ENCODE measurements at places on chromosomes 16 and 17.

- no peak for DNase-seq
These were observed 14.7 kb downstream of the ABR start for GRCh38 chr17:1164935-1165556.

GRCh38 chr17:4950746-4951204 lies at the start of gene ENO3:
Gene ENO3, plus strand, starts transcription at chr17:4951119. Its CDS starts 711 bp downstream, at chr17:4951830.
- no peak for DNase-seq

DNA sequence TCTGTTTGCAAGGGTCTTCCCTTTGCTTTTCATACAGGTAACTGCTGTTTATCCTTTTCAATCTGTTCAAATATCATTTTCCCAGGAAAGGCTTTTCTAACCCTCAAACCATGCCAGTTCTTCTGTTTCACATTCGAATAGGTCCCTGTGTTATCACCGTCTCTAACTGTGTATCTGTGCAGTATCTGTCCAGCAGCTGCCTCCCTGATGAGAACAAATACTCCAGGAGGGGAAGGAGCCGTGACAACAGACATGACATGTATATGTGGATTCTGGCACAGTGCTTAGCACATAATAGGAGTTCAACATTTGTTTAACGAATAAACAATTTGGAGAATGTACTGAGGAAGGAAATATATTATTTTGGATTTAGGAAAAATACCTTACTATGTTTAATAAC lies 95.7 kb downstream of the STX8 start:
- no peak for DNase-seq

DNA sequence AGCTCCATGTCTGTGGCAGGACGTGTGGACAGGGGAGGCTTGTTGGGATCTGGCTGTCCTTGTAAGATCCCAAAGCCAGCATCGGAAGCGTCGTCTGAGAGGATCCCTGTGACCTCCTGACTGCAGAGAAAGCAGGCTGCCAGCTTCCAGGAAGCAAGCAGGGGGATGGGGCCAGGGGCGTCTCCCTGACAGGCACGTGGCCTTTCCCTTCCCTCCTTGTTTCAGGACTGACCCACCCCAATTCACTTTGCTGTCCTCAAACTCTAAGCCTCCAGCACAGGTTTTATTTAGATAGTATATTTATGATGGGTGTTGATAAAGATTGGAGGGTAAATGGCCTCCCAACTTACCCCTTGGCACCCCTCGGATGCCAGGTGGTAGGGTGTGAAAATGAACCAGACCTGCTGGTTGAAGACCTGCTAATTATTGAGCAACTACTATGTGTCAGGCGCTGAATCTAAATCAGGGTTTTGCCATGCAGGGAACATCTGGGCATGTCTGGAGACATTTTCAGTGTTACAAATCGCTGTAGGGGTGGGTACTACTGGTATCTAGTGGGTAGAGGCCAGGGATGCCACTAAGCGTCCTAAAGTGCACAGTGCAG lies 24.5 kb downstream of the SOCS1 start:
- no peak for DNase-seq

DNA sequence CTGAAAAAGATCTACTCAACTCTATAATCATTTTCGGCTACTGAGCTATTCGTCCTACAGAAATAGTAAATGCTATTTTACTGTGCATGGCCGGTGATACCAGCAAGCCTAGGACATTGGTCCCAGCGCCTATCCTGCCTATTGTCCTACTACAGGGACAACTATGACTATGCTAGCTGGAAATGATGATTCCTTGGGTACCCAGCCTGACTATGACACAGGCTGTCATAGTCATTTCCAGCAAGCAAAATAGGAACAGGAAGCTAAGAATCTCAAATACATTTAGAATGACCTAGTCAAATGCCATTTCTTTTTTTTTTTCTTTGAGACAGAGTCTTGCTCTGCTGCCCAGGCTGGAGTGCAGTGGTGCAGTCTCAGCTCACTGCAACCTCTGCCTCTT lies 33.7 kb upstream of the HSBP1 start:
- DNase-seq = no peak

DNA sequence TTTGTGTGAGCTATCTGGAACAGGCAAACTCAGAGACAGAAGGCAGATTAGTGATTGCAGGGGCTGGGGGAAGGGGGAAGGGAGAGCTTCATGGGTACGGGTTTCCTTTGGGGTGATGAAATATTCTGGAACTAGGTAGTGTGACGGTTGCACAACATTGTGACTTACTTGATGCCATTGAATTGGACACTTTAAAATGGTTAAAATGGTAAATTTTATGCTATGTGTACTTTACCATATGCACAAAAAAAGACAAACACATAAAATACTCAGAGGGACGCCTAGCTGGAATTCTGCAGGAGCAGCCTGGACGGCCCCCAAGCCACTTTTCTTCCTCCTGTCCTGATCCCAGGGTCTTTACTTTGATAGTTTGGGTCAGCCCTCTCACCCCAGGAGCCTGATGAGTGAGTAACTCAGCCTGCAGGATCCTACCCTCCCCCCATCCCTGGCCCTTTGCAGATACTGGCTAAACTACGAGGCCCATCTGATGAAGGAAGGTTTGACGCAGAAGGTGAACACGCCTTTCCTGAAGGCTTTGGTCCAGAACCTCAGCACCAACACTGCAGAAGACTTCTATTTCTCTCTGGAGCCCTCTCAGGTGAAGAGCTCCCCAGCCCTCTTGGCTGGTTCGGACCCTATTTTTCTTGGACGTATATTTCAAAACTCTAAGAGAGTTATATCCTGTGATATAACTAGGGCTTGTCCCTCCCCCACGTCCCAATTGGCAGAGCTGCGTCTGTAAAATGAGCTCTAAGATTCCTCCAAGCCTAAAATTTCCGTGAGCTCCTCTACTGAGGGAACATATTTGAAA lies 7.8 kb downstream of the ADGRG3 start:
- no peak for DNase-seq

GRCh38 chr17:15250135-15250860 lies 14.8 kb downstream of the PMP22 start:
- peak; percentile 3 for DNase-seq

DNA sequence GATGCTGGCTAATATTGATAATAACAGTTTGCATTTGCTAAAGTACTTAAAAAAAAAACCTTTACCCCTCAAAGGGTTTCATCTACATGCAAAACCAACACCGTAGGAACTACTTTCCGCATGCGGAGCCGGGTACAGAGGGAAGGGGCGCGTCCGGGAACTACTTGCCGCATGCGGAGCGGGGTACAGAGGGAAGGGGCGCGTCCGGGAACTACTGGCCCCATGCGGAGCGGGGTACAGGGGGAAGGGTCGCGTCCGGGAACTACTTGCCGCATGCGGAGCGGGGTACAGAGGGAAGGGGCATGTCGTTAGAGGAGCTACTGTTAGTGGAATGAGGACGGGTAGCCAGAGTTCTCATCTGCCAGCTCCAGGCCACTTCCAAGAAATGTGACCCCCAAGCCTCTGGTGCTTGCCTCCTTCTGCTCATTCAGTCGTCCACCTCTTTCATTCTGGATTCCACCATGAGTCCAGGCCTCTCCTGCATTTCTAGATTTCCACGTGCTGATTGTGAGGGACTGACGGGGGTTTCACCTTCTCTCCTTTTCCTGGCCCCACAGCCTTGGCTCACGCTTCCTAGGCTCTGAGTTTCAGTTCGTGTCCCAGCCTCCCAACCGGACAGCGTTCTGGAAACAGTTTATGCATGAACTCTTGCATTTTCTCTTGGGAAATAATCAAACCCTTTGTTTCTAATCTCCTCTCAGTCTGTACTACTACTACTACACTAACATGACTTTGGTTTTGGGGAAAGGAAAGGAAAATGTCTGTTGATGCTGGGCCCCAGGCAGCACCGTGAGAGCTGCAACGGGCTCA lies 26.9 kb downstream of the MINK1 start:
- DNase-seq = no peak

GRCh38 chr17:69856946-69857345 lies 218.1 kb upstream of the KCNJ16 start:
- no peak for DNase-seq

DNA sequence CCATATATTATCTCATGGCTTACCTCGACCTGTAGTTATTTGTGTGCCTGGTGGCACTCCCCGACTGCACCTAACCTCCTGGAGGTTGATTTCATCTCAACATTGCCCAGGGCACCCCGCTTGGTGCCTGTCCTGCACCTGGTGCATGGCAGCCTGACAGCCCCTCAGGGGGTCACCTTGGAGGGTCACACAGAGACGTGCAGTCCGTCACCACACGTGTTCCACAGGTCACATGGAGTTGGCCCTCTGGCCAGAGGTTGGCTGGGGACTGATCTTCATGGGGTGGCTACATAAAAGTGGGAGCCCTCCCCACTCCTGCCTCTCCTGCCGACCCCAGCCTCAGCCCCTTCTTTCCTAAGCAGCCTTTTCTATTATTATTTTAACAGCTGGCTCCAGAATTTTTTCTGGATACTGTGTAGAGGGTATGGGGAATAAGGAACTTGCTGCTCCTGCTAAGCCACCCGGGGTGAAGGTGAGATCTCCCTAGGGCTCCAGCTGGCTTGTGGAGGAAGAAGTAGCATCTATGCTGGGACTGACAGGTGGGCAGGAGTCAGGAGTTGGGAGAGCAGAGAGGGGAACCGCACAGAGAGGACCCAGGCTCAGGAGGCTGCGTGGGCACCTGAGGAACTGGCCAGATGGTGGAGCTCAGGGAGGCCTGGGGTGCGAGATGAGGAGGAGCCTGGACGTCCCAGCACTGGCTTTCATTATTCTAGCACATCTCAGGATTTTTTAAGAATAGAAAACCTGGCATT lies 12.5 kb upstream of the NKD1 start:
- DNase-seq = no peak

DNA sequence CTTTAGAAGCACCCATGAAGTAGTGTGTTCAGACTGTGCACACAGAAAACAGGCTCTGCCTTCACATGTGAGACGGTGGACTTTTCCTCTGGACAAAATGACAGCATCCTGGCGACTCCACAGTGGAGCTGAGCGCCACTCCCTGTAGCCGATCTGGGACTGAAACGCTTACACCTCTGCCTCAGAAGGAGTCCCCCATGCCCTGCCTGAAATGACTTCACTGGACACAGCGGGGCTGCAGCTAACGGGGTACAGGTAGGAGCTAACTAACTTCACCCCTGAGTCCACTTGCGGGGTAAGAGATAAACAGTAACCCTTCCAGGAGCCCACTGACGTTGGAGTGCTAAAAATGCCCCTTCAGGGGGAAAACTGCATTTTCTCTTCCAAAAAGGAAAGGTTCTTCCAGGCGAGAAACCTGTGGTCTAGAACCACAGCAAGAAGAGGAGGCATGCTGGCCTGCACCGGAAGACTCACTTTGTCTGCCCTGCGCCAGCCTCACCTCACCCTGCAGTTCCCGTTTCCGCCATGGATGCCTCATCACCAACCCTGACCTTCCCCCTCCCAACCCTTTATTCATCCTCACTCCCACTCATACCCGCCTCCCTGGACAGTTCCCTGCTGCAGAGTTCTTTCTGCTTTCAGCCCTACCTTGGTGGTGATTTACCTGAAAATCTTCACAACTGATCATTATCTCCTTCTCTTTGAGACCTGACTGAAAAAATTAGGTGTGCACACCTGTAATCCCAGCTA lies 19.4 kb upstream of the ENDOV start:
- DNase-seq = no peak

DNA sequence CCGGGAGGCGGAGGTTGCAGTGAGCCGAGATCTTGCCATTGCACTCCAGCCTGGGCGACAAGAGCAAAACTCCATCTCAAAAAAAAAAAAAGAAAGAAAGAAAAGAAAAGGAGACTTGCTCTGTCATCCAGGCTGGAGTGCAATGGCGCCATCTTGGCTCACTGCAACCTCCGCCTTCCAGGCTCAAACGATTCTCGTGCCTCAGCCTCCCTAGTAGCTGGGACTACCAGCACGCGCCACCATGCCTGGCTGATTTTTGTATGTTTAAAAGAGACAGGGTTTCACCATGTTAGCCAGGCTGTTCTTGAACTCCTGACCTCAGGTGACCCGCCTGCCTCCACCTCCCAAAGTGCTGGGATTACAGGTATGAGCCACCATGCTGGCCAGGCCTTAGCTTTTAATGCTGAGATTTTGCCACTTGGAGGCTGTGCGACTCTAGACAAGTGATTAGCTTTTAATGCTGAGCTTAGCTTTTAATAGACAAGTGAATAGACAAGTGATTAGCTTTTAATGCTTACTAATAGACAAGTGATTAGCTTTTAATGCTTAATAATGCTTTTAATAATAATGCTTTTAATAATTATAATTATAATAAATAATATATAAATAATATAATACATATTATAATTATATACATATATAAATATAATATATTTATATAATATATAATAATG lies 9.6 kb downstream of the LDAF1 start:
- DNase-seq = no peak

DNA sequence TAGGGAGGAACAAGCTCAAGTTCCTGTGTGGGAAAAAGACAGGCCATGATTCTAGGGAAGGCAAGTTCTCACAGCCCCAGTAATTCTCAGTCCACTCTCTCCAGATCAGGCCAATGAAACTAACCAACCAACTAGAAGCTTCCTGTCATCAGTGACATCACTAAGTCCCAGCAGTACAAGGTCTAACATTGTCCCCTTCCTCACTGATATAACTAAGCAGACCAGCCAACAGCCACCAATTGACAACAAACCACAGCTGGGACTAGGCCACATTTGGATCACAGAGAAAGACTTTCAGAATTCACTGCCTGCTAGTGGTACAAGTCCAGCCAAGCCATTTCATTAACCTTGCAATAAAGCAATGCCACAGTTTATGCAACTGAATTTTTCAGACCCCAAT lies 94.0 kb downstream of the CACNG1 start:
- no peak for DNase-seq

DNA sequence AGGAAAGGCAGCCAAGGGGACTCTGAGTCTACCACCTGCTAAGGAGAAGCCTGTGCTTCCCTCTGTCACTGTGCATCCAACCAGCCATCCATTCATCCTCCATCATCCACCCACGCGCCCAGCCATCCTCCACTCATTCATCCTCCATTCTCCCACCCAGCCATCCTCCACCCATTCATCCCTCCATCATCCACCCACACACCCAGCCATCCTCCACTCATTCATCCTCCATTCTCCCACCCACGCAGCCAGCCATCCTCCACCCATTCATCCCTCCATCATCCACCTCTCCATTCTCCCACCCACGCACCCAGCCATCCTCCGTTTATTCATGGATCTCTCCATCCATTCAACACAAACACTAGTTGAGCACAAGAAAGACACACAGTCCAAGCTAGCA lies 74.1 kb downstream of the COG7 start:
- no peak for DNase-seq

- DNase-seq = no peak
These were observed 68.6 kb upstream of the TOB1 start for GRCh38 chr17:50934672-50935220.

DNA sequence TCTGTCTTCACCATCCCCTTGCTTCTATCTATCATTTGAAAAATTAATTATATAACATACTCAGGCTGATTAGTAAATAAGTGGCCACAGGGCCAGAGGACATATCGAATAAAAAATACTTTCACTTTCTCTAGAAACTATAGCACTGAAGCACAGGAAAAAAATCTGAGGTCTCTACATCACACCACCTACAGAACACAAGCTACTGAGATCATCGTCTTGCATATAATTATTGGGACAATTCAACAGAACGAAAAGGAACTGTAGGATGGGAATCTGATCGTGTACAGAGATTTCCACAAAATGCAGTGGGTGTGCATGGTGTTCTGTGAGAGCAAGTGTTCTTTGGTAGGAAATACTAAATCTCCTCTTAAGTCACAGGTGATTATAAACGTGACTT lies 289.6 kb upstream of the ERCC4 start:
- no peak for DNase-seq

GRCh38 chr16:85271198-85271597 lies 158.9 kb upstream of the CIBAR2 start:
- no peak for DNase-seq
